ENCODE measurements at places on chromosomes 2 and 18. TPM values are rescaled to one million over a fixed set of nuclear protein-coding genes. Genes with fewer than 3 reads are reported as not detected.

DNA sequence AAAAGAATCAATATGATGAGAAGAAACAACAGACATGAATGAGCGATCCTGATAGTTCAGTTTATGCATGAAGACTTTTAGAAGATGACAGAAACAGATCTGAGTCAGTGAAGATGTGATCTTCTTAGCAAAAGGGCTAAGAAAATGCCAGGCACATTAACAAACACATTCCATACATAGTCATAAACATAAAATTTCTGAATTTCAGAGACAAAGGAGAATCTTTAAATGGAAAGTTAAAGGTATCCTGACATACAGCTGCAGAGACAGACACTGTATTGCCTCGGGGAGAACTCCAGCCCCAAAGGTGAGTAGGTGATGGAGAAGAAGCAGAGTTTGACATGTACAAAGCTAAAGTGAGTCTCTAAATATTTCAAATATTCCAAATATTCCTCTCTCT is 40.6 kb upstream of the FN1 start:
- no peak for DNase-seq

DNA sequence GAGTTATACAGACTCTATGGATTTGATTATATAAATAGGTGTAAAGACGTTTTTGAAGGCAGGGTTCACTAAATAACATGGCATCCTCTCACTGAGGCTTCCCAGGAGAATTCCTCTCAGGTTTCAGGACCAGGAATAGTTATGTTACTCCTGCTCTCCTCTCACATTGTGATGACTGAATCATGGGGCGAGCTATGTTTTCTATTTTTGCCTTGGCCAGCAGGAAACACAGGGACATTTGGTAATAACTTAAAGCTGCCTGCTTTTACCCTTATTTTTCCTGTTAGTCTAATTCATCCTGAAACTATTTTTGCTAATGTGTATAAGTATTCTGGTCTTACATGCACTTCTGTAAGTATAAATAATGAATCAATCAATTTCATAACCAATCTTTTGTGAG is 115.3 kb upstream of the ITGB6 start:
- no peak for DNase-seq

GRCh38 chr18:10018289-10018688 is 104.5 kb downstream of the VAPA start:
- no peak for DNase-seq

DNA sequence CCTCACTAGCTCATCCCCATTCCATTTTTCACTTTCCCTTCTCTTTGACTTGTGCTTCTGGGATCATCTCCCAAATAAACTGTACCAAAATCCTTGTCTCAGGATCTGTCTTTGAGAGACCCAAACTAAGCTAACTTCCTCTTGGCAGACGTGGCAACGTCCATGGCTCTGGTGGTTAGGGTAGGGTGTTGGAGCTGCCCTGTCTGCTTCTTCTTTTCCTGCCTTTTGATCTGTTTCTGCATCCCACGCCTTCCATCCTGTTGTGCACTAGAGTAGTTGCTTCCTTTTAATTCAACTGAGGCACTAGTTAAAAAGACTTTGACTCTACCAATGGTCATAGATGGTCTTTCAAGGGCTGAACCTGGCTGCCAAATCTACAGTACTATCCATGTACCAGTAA is 5.5 kb upstream of the MAP4K4 start:
- no peak for DNase-seq

- DNase-seq = no peak
These were observed 5.8 kb upstream of the NT5DC4 start for GRCh38 chr2:112714836-112715631.

GRCh38 chr2:118525346-118525745 is 322.1 kb downstream of the EN1 start:
- no peak for DNase-seq

The NLRC4 gene
- polyA plus RNA-seq = 0.29 TPM

The CNGA3 gene
- polyA plus RNA-seq = not detected

Data from HepG2 (cell line).